Posterior vena cava (tissue), 2 donors: ENCODE measurements at places on chromosomes 4 and X. TPM values are rescaled to one million over a fixed set of nuclear protein-coding genes. Genes with fewer than 3 reads are reported as not detected.

The GRIA2 gene
- 1.6 TPM for total RNA-seq

The NUP62CL gene
- 0.14 TPM for total RNA-seq

The SHROOM3 gene
- 77.8 TPM for total RNA-seq

The MAML3 gene
- 6.5 TPM for total RNA-seq

The RP2 gene
- 13.1 TPM for total RNA-seq

The P2RY10 gene
- not detected for total RNA-seq

DNA sequence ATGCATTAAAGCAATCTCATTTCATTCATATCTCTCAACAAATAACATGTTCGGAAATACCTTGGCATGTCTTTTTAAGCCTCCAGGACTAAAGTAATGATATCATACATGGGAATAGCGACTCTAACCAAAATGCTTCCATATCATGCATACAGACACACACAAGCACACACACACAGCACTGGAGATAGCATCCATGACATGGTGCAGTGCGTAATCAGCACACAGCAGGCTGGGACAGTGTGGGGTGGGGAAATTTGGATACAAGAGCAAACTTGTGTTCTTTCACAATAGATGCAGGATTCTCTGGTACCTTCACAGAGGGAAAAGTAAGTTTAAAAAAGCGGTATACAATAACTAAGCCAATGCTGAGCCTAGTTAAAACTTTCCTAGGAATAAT lies 132.3 kb upstream of the HPGD start:
- DNase-seq = no peak

DNA sequence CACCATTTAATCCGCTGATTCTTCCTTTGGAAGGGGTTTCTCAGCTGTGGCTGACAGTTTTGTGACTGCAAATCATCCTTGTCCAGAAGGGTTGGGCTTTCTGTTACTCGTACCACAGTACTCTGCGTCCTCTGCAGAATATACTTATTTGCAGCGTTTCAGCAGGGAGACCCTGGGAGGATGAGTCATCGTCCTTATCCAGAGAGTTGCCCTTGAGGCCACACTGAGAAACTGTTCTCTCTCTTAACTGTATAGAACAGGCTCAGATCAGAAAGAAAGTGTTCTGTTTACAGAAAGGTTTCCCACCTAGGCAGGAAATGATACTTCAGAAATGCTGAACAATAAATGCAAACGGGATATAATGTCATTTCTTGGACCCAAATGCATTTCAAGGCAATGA lies 47.8 kb upstream of the DDX53 start:
- no peak for DNase-seq

- no peak for DNase-seq
Measured at GRCh38 chr4:108168160-108168670, 517 bp downstream of the LEF1 start.

- DNase-seq = no peak
Measured at GRCh38 chr4:134905061-134905460, 703.5 kb upstream of the PABPC4L start.

GRCh38 chrX:47278691-47279090 lies 45.9 kb downstream of the USP11 start:
- no peak for DNase-seq

DNA sequence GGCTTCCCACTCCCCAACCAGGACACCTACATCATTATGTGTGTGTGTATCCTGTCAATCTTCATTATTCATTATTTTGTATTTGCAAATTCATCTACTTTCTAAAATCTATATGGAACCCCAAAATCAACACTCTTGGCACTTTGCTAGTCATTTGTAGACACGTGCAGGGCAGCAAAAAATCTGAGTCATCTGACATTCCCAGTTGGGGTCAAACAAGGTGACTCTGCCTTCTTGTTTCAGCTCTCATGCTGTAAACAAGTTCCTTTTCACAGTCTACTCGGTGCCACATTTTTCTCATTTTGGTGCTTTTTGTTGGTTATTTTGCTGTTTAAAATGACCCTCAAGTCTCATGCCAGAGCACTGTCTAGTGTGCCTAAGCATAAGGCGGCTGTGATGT lies 5.9 kb downstream of the MRFAP1L1 start:
- DNase-seq = no peak

GRCh38 chr4:99074816-99075215 lies 13.8 kb downstream of the ADH5 start:
- DNase-seq = no peak

DNA sequence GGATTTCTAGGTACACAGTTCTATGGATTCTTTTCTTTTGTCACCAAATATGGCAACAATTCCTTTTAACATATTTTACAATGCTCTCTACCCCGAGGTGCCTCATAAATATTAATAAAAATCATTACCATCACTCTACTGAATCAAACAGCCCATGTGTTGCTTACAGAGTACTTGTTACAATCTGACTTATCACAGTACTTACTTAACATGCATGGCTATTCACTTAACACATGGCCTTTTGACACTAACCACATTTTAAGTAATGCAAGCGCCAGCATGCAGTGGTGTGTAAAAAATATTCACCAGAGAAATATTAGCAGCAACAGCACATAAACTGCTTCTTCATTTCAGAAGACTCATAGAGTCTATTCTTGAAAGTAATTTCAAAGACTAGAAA lies 64.9 kb downstream of the BMP3 start:
- no peak for DNase-seq

DNA sequence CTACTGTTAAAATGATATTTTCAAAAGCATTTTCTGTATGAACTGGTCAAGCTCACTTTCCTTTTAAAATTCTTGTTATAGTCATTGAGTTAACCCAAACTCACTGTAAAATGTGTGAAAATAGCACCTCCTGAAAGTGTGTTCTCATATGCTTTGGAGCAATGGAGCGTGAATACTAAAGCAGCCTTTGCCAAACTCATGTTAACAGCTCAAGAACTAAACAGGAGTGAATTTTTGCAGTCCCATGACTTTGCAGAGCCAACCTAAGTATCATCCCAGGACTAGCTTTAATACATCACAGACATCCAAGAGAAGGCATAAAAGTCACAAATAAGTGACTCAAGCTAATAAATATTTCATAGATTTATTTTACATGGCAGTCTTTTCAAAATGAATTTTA lies 2.3 kb downstream of the AMMECR1 start:
- no peak for DNase-seq

GRCh38 chr4:78566834-78567499 lies 15.4 kb downstream of the ANXA3 start:
- DNase-seq = no peak

DNA sequence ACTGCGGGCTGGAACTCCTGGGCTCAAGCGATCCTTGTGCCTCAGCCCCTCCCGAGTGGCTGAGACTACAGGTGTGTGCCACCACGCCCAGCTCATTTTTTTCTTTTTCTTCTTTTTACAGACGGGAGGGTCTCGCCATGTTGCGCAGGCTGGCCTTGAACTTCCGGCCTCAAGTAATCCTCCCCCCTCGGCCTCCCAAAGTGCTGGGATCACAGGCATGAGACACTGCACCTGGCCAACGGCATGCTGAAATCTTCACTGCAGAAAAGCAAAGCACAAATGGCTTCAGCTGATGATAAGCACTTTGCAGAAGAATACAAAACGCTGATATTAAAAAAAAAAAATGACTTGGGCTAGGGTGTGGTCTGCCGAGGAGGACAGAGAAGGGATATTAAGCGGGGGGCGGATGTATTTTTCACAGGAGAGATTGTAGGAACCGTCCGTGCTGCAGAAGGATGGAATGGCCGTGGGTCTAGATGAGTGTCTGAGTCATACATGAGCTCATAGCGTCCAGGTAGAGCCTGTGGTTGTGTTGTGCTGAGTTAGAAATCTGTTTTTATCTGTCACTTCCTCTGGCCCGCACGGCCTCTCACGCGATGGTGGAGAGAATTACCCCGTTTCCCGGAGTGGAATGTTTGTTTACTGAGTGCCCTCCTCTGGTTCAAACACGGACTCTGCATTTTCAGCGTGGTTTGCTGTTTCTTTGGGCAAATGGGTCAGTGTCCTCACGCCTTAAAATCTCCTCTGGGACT lies 8.5 kb upstream of the AKAP17A start:
- peak; percentile 54 for DNase-seq

DNA sequence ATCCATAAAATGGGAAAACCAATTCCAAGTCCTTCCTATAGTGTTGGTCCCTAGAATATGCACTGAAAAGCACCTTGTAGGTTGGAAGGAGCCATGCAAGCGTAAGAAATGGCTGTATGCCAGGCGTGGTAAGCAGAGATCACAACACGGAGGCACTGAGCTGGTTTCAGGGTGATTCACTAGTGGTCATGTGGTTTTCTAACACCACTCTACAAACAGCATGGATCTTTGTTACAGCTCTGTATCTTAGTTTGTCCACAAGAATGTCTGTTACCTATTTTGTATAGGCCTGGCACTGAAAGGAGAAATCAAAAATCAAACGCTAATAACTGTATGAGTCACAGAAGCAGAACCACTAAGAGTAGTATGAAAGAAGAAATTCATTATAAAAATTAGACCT lies 71.9 kb downstream of the MAGEB17 start:
- DNase-seq = no peak

DNA sequence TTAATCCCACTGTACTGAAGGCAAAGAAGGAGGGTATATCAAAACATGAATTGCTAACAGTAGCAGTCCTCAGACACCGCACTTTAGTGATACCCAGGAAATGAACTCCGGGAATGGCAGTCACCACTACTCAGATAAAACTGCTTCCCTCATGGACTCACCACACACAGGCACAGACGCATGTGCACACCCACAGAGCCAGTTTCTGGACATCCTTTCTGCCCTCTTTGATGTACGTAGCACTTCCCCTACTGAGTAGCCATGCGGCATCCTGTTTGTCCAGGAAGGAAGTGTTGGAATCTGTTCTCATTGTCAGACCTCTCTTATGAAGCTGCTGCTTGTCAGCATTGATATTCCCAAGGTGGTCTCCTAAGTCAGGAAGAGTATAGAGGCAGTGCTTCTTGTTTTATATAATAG lies 95.7 kb downstream of the DCLK2 start:
- no peak for DNase-seq
